ENCODE measurements at places on chromosomes 5 and 9.

DNA sequence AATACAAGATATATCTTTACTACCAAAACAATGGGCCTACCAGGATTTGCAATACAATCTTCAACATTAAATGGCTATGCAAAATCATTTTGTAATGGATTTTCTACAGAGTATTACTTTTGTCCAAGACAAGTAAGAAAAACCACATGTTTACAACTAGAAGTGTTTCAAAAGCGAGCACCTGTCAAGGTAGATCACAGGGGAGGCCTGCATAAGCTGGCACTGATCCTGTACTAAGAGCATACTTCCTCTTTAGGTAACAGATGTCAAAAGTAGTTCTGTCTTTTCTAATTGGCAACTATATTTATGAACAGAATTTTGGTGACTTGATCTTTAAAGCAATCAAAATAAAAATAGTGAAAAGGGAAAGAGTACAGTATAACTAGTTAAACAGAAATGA, 249.0 kb downstream of the MLLT3 start:
- no peak for DNase-seq

GRCh38 chr5:140221697-140222223, 46.8 kb downstream of the CYSTM1 start:
- no peak for DNase-seq

DNA sequence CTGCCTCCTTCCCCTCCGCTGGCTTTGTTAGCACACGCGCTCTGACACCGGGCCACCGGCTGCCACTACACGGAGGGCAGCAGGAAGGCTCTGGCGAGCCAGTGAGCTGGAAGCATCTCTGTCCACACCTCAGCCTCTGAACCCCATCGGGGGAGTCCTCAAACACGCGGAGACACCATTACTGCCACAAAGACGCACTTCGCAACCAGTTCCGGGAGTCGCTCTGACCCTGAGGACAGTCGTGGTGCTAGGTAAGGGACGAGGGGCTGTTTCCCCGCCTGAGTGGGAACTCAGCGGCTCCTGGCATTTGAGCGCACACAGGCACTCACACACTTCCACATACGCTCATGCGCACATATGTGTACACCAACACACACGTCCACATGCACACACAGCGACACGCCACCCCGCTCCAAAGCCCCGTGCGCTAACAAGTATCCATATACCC, 160.0 kb downstream of the C9orf152 start:
- peak; percentile 9 for DNase-seq

- no peak for DNase-seq
Measured at GRCh38 chr9:129394061-129394885, 216.2 kb upstream of the IER5L start.

DNA sequence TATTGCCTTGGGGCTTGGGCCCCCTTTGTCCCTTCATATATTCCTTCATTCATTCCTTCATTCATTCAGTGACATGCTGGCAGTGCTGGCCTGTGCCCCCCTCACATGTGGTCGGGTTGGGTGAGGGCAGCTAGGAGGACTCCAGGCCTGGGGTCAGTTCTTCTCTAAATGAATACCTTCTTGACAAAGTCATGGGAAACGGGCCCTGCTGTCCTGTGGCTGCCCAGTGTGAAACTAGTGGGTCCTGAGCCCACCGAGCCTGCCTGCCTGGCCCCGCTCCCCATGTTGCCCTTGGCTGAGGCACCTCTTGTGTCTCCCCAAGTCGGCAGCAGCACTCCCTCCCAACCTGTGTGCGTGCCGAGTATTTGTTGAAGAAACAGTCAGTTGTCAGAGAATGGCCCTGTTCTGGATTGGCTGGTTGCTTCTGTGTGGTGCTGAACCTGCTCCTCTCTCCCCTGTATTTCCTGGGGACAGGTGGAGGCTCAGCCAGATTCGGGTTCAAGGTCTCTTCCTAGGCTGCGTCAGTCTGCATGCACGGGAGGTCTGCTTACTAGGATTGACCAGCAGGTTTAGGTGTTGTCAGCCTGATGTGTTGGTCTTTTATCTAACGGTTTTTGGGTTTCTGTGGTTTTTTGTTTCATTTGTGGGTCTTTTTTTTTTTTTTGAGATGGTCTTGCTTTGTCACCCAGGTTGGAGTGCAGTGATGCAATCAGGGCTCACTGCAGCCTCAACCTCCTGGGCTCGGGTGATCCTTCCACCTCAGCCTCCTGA, 3.0 kb upstream of the CEL start:
- DNase-seq, result no peak

DNA sequence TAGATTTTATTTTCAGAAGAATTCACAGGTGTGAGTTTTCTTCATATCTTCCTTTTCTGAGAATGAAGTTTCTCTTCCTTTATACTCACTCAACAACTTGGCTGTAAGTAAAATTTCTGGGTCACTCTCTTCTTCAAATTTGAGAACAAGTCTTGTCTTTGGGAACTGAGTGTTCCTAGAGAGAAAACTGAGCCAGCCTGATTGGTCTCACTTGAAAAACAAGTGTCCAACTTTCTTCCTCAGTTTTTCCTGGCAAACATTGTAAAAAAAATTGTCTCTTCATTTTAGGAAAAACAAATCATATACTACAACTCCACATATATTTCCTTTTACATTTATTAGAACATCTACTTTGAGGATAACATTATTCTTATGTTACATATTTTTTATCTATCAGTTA, 156.1 kb upstream of the GHR start:
- DNase-seq, result no peak

GRCh38 chr9:92767066-92768054, 2.7 kb upstream of the BICD2 start:
- DNase-seq, result no peak

DNA sequence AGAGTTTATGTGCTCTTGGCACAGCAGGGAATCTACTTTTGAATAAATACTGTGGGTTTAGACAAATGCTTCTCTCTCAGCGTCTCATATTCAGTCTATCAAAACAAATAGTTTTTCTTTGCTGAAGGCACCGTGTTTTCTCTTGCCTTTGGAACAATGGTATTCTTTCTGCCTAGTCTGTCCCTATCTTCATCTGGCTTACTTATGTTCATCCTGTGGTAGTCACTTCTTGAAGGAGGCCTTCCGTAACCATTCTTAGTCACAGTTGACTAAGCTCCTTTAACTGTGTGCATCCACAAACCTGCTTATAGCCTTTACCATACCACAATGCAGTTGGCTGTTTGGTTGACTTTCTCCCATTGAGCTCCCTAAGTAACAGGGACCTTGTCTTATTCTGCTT, 45.9 kb downstream of the LARP1 start:
- no peak for DNase-seq

DNA sequence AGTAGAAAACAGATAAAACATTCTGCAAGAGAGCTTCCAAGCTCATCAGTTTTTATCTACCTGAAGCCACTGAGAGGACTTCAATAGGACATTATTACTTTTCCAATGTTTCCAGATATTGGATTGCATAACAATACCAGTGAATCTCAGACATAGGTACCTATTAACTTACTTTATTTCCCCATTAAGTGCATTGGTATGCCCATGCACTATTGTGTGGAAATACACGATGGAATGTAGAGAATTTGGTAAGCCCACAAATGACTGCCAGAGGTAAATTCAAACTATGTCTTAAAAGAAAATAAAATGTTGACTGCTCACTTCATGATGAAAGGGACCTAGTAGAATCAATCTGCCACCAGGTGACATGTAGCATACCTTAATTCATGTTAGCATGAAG, 48.1 kb upstream of the PRR16 start:
- DNase-seq, result no peak

GRCh38 chr5:180041301-180042274, 30.0 kb downstream of the RNF130 start:
- no peak for DNase-seq

- no peak for DNase-seq
Measured at GRCh38 chr5:137856916-137857862, 10.5 kb upstream of the MYOT start.

DNA sequence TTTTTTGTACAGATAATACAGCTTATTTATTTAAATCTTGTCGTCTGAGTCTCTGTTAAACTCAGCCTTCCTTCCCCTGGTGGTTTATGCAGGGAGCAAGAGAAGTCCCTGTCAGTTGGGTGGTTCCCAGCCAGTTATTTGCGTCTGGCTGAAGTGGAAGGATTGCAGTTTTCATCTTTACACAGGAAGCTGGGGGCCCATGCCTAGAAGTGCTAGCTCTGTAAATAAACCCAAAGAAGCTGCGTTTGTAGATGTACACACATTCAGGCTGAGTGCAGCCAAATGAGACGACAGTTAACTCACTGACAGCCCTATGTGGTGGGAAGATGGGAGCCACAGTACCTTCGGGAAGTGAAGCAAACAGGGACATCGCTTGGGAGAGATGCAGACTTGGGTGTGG, 122.1 kb downstream of the SAXO1 start:
- DNase-seq, result no peak

DNA sequence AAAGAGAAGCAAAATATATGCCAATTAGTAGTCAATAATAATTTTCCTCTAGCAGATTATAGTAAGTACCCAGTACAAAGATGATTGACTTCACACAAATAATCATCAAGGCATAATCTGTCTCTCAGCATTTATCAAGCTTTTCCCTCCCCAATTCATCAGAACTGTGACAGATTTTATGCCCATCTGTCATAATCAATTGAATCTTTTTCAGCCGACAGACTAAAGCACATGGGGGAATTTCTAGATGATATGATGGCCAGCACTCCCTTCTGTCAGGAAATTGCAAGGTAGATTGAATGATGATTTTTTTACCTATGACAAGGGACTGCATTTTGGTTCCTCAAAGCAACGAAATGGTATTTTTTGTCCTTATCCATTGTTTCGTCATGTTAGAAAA, 227.1 kb upstream of the CYLC2 start:
- no peak for DNase-seq

- DNase-seq, result no peak
Measured at GRCh38 chr5:126826619-126827215, 49.8 kb downstream of the LMNB1 start.

DNA sequence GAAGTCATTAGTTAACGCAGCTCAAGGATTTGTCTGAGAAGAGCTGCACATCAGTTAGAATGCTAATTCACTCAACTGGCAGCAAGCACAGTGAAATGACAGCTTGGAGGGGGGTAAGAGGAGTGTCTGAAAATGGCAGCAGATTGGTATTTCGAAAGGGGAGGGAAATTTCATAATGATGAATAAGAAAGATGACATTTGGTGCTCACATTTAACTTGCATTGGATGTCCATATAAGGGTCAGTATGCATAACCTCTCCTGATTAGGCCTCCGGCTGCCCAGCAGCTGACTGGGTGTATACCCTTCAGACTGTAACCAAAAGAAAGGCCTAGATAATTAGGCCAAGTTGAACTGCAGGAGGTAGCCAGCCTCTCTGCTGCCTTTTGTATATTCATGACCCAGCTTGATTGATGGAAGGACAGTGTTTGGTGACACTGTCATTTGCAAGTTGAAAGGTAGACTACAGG, 131.0 kb downstream of the PBX3 start:
- DNase-seq, result no peak

- peak; percentile 26 for DNase-seq
Measured at GRCh38 chr5:116068028-116068632, 16.7 kb upstream of the COMMD10 start.

GRCh38 chr9:104992659-104993058, 64.7 kb upstream of the ABCA1 start:
- DNase-seq, result no peak

- DNase-seq, result no peak
Measured at GRCh38 chr5:140073296-140073695, 30.2 kb upstream of the NRG2 start.

DNA sequence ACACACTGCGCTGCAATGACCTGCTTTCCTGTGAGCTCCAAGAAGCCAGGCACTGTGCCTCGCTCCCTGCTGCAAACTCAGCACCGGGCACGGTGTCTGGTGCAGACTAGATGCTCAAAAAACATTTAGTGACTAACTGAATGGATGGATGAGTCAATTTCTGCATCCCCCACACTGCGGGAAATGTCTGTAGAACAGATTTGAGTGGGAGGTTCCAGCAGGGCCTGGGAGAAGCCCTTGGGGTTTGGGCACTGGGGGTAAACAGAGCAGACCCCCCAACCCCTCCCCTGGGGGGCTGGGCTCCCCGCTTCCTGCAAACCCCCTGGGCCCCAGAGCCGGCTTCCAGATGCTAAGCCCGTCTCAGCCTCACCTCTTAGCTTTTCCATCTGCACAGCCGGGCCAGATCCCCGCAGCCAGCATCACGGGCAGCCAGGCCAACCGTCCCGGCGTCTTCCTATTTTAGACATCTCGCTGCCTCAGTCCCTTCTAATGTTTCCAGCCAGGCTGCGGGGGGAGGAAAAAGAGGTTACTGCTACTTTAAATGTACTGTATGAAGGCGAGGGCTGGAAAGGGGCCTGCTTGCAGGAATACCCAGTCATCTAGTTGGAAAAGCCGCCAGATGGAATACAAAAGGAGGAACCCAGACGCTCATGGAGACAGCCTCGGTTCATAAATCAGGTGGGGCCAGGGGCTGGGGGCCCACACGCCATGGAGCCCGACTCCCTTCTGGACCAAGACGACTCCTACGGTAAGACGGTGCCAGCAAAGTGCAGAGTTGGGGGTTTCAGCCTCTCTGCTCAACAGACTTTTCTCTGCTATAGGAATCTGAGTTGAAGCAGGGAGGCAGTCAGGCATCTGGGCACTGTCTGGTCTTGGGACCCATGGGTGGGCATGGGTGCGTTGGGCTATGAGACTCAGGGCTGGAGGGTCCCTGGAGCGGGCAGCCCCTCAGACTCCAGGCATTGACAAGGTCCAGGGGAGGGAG, 67.1 kb upstream of the GGTA1 start:
- no peak for DNase-seq

DNA sequence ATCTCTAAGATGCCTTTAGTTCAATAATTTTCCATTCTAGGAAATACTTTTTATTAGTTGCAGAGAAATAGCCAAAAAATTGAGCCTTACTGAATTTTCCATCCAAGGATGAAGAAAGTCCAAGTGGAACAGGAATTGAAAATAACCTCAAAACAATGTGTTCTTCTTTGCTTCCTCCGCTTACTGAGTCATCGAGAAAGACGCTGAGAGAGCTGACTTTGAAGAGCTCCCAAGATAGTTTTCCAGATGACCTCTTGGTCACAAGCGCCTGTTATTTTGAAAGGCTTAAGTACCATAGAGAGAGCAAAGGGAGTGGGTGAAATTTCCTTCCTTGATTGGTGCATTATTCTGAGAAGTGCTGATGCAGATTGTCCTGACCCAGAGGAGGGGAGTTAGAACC, 253.5 kb upstream of the ATP10B start:
- no peak for DNase-seq

DNA sequence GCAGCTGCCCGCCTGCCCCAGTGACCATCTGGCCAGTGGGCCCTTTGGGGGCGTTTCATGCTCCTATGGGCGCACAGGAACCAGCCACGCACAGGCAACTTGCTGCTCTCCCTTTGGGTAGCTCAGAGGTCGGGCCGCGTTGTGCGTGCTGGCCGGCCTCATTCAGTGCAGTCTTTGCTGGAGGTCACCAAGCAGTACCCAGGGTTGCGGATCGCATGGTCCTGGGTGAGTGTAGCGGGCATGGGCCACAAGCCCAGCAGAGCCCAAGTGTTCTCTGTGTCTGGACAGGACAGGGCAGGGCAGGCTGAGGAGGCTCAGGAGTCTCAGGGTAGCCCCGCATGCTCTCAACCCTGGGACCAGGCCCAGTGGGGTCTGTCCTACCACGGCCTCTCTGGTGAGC, 9.9 kb upstream of the MRNIP start:
- no peak for DNase-seq

- DNase-seq, result no peak
Measured at GRCh38 chr9:37100327-37100726, 20.0 kb upstream of the ZCCHC7 start.

Measured in activated T-cell treated with anti-CD3 and anti-CD28 coated beads for 4 hours (primary cell).